ENCODE measurements at places on chromosomes 1 and 21. TPM values are rescaled to one million over a fixed set of nuclear protein-coding genes. Genes with fewer than 3 reads are reported as not detected.

DNA sequence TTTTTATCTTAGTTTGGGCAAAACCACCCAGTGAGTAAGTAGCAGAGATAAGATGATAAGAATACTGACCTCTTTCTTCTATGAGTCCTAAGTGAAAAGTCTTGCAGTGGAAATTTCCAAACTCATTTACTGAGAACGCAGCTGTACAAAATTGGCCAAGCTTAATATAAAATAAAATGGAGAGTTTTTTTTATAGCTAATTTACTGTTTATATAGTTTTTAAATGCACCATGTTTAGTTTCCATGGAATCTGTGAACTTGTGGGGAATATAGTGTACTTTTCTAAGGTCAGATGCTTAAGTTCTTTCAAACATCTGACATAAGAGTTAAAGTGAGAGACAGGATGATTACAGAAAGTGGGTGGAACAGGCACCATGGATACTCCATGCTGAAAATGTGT lies 833.5 kb downstream of the ADGRL2 start:
- DNase-seq = no peak

- DNase-seq = no peak
Observed at GRCh38 chr1:53525595-53525994, 66.4 kb downstream of the DMRTB1 start.

GRCh38 chr1:169896013-169896412 lies 2.3 kb upstream of the SCYL3 start:
- no peak for DNase-seq

The MYCL gene
- total RNA-seq = 0.44 TPM

All from lung microvascular endothelial cell (primary cell).